ENCODE measurements at places on chromosomes 6 and 20.

- no peak for DNase-seq
These were observed 4.2 kb downstream of the STMN3 start for GRCh38 chr20:63648895-63649589.

DNA sequence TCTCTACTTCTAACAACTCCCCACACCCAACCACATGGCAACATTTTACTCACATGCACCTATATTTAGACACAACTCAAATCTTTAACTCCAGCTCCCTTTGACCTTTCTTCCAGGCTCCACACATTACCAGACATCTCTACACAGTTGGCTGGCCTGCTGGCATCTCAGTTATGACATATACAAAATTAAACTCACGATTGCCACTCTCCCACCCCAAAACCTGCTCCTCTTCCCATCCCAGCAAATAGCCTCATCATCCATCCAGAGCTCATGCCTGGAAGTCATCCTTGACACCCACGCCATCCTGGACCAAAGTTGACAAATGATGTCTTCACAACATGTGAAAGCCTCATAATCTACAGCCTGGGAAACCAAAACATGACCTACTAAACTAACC lies 176.6 kb downstream of the PKHD1 start:
- DNase-seq, result no peak

GRCh38 chr6:2426561-2427340 lies 181.3 kb upstream of the GMDS start:
- DNase-seq, result no peak

- DNase-seq, result no peak
These were observed 19.9 kb downstream of the CAPN11 start for GRCh38 chr6:44178424-44179071.

DNA sequence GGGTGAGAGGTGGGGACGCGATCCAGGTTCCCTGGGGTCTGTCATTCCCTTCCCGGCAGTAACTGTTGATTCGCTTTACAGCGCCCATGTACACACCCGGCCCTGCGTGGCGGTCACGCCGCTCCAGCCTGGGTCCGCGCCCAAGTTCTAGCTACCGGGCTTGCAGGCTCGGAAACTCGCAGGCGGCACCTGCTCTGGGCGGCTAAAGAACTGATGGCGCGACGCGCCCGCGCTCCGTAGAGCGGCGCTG lies 1.4 kb upstream of the POU3F2 start:
- no peak for DNase-seq

GRCh38 chr6:97282238-97282725 lies 734 bp downstream of the MMS22L start:
- DNase-seq, result no peak

Measured in NCI-H2029 treated with DMSO at 0.1 percent for 48 hours (cell line).